ENCODE measurements at places on chromosomes 3 and 15.

DNA sequence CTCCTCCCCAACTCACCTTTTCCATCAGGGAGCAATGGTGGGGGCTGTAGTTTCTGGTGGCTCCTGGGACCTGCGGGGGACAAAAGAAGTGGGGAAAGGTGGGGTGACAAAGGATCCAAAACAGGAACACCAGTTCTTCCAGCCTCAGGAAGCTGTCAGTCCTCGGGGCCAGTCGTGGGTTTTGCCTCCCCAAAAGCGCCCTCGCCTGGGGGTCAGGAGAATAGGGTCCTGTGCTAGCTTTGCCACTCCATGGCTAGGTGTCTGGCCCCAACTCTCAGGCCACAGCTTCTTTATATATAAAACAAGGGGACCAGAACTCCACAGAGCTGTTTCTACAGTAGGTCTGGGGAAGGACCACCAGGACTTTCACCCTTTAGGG is 4.0 kb downstream of the CCDC9B start:
- no peak for DNase-seq

GRCh38 chr3:23099677-23100076 is 103.5 kb upstream of the UBE2E2 start:
- no peak for DNase-seq

- no peak for DNase-seq
Measured at GRCh38 chr3:135374571-135374970, 579.5 kb downstream of the EPHB1 start.

DNA sequence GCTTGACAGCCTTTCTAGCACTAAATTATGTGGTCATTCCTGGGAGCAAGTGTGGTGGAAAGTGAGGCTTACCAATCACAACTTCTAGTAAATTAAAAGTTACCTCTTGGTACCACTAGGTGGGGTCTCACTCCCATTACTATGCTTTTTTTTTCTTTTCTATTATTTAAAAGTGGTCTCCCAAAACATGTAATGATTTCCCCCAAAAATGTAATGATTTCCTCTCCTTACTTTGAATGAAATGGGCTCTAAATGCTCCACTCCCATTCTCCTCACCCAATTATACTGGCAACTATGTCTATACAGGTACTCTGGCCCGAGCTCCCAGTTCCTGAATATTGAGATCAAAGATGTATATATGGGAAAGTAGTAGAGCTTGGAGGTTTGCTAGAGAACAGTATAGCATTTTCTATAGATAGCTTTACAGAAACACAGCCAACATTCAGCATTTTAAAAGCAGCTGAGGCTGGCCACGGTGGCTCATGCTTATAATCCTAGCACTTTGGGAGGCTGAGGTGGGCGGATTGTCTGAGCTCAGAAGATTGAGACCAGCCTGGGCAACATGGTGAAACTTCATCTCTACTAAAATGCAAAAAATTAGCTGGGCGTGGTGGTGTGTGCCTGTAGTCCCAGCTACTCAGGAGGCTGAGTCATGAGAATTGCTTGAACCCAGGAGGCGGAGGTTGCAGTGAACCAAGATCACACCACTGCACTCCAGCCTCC is 70.9 kb downstream of the DCUN1D1 start:
- peak; percentile 45 for DNase-seq

DNA sequence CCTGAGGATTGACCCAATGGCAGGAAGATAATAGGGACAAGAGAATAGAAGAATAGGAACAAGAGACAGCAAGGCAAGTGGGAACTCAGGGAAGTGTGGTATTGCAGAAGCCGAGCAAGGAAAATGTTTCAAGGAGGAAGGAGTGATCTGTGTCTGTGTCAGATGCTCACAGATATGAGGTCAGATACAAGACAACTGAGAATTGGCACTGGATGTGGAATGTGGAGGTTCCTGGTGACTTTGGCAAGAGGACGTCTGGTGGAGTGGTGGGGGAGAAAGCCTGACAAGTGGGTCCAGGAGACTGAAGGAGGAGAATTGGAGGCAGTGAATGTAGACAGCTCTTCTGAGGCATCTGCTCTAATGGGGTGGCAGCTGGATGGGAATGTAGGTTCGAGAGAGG is 24.1 kb downstream of the GYG1 start:
- no peak for DNase-seq

- no peak for DNase-seq
Measured at GRCh38 chr15:60476713-60477112, 2.2 kb downstream of the ICE2 start.

DNA sequence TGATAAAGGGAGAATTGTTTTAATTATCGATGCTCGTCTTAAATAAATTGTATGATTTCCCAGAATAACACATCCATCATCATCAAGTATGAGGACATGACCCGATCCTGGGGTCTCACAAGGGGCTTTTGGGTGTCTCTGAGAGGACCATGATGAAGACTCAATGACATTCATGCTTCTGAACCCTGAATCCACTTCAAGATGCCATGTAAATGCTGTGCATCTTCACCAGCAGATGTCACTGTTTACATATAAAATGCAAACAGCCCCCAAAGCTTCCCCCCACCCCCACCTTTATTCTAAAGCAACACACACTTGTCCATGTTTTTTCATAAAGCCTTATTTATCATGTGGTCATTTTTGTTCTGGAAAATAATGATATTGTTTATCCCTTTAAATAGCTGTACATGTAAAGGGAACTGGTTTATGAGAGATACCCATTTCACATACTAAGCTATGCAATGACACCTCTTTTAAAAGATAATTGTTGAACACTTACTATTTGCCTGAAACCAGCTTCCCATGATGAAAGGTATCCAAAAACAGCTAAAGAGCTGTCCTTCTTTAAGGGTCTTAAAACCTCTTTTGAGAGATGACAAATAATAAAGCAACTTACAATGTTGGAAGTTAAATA is 69.7 kb upstream of the UBE3A start:
- DNase-seq = peak; percentile 52

DNA sequence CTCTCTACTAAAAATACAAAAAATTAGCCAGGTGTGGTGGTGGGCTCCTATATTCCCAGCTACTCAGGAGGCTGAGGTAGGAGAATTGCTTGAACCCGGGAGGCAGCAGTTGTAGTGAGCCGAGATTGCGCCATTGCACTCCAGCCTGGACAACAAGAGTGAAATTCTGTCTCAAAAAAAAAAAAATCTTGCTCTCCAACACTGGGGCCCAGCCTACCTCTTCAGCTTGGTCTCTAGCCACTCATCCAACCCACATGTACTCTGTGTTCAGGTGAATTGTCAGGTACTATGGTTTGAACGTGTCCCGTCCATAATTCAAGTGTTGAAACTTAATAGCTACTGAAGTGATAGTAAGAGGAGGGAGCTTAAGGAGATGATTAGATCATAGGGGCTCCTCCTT is 22.4 kb upstream of the RAB7A start:
- no peak for DNase-seq

- no peak for DNase-seq
Measured at GRCh38 chr3:178823591-178824246, 247.9 kb downstream of the ZMAT3 start.

DNA sequence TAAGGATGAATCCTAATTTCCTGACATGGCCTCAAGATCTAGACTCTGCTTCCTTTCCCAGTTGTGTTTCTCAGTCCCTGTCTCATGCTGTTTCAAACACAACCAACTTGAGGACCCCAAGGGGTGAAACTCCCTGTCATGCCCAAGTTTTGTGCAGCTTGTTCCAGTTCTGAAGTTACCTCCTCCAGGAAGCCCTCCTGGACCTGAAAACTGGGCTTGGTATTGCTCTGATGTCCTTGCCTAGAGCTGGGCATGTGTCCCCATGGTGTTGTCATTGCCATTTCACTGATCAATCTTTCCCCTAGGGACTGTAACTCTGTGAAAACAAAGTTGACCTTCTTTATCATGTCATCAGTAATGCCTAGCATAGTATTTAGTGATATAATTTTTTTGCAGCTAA is 6.1 kb upstream of the LMOD3 start:
- DNase-seq = no peak

DNA sequence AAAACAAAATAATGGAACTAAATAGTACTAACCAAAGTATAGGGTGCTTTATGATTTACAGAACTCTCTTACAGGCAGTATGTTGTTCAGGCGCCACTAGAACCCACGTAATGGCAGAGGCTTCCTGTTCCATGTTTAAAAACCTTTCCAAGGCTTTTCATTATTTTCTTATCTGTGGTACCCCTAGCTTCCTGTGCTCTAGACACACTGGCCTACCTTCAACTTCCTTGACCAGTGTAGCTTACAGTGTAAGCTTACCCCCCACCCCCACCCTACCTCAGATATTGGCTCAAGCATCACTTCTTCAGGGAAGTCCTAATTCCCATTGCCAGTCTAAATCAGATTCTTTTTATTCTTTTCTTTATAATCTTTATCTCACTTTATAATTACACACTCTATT is 2.9 kb downstream of the NR2C2 start:
- DNase-seq = no peak

- DNase-seq = no peak
Measured at GRCh38 chr3:49813497-49814174, at the start of gene UBA7. Gene UBA7 (minus strand): TSS chr3:49813953. CDS start chr3:49813787, 166 bp downstream.

GRCh38 chr3:191399918-191400317 is 61.0 kb upstream of the PYDC2 start:
- no peak for DNase-seq

DNA sequence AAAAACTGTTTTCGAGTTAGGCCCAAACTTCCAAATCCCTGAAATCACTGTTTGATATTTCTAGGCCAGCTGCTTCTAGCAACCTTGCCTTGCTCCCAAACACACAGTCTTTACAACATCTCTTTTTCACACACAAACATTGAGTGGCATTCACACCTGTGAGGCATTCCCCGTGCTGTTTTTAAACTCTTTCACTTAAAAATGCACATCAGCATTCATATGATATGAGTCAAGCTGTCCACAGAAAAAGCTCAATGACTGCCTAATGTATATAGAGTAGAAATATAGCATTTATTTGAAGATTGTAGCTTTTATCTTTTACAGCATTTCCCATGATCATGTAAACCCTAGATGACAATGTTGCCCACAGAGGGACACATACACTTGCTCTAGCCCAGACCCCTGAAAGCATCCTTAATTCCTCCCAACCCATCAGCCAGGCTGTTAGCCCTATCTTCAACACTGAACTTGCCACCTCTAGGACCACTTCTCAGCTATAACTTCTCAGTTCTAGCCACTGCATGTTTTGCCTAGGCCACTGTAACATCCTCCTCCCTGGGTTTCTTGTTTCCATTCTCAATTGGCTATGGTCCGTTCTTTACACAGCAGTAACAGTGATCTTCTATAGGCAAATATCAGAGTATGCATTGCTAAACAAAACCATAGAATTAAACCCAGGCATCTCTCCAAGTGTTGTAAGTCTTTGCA is 782.6 kb downstream of the DIPK2A start:
- no peak for DNase-seq

DNA sequence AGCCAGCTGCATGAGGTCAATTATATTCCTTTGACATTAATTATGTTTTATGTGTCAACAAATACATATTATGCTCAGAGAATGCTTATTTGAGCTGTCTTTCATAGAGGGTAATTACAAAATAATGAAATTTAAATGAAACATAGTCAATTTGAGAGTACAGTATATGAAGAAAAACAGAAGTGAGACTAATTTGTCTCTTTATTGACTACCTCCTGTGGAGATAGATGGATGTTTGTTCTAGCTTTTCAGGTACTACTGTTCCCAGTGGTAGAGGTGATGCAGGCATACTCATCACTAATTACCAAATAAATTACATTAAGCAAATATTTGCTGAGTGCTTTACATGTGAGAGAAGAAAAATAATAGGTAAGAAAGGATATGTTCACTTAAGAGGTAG is 1129.6 kb downstream of the OTOL1 start:
- no peak for DNase-seq

GRCh38 chr15:33757516-33758232 is 210.6 kb upstream of the CHRM5 start:
- DNase-seq = no peak

DNA sequence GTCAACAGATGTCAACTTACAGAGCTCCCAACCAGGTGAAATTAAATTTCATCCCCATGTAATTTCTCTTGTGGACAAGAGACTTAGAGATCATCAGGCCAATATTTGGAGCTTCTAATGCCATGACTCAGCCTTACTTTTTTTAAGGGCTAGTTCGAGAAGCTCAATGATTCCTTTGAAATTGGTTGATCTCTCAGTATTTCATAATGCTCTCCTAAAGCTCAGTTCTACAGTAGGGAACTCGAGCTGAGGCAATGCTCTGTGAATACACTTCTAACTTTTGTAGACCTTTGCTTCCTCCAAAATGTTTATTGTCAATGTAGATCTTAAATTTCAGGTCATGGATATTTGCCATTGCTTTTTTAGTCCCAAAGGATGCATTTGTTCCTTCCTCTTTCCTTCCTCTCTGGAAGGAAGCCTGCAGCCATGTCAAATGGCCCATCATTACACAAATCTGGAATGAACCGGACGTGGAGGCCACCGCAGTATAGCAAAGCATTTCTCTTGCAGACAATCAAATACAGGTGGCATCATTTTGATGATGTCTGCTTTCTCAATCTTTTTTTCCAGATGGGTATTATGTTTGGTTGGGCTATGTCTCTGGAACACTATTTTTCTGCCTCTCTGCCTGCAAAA is 28.3 kb downstream of the STARD5 start:
- no peak for DNase-seq

DNA sequence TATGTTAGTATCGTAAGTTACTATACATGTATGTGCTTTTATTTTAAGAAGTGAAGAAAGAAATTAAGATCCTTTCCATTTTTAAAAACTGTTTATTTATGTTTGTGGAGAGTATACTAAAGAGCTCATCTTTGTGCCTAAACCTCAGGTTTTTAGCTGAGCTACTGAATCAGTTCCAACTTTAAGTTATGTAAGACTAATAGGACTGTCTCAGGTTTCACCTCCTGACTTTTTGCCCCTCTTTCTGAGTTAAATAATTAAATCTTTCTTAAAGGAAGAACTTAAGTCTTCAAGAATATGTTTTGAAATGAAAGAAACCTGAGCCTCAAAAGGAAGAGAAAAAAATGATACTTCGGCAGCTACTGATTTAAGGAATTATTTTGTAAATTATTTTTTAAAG is 2.6 kb downstream of the SLMAP start:
- no peak for DNase-seq

DNA sequence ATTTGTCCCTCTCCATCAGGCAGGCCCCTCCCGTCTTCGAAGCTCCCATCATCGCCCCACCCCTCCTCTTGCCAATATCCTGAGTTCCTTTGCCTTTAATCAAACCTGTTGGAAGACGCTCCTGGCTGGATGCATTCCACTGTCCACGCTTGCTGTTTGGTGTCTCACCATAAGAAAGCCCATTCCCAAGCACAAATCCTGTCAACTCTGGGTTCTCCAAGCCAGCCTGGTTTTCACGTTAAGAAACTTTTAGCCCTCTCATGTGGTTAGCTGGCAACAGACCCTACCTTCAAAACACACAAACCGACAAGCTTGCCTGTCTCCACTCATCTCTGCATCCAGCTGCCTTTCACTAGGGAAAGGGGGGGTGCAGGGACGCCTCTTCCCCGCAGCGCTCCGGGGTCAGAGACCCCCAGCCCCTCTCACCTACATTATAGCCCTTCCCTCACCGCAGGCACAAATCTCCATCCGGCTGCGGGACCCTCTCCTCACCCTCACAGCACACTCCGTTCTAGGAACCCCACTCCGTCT is 1.1 kb downstream of the GORASP1 start:
- DNase-seq = no peak

- DNase-seq = no peak
Measured at GRCh38 chr15:23420806-23421575, 26.1 kb downstream of the GOLGA6L2 start.

GRCh38 chr15:69593488-69593887 is 140.9 kb downstream of the RPLP1 start:
- no peak for DNase-seq

GRCh38 chr15:67945951-67946700 is 106.3 kb upstream of the RNU6-1 start:
- DNase-seq = no peak

- no peak for DNase-seq
Measured at GRCh38 chr3:55077726-55078125, 149.9 kb upstream of the LRTM1 start.

All from D341Med (cell line).